ENCODE measurements at places on chromosomes 5 and 9.
A peak's percentile ranks its signal among the peaks of the same experiment; 100 is the strongest.

DNA sequence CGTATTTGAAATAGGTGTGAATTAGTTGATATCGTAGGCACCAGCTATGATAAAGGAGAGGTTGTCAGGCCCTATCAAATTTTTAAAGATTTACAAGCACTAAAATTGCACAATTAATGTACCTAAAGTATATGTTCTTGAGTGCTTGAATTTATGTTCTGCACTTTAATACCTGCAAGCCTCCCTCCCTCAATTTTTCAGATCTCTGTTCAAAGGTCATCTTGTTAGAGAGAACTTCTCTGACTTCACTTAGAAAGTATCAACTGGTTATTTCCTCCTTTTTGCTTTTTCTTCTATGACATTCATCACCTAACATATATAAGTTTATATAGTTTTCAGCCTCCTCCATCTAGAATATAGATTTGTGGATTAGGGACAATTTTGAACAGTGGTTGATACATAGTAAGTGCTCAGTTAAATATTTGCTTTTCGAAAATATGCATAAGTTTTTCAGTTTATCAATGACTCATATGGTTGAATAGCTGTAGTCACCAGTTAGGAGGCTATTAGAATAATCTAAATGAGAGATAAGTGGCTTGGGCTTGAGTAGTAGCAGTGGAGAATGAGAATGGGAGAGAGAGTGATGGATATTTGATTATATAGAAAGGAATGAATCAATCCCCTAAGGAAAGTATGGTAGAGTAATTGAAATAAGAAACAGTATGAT lies 37.3 kb downstream of the LOX start:
- DNase-seq, result no peak

- peak; percentile 33 for DNase-seq
These were observed 71.4 kb downstream of the SERINC5 start for GRCh38 chr5:80184235-80185023.

- DNase-seq, result peak; percentile 87
These were observed 379.5 kb upstream of the GRAMD2B start for GRCh38 chr5:126043688-126044087.

DNA sequence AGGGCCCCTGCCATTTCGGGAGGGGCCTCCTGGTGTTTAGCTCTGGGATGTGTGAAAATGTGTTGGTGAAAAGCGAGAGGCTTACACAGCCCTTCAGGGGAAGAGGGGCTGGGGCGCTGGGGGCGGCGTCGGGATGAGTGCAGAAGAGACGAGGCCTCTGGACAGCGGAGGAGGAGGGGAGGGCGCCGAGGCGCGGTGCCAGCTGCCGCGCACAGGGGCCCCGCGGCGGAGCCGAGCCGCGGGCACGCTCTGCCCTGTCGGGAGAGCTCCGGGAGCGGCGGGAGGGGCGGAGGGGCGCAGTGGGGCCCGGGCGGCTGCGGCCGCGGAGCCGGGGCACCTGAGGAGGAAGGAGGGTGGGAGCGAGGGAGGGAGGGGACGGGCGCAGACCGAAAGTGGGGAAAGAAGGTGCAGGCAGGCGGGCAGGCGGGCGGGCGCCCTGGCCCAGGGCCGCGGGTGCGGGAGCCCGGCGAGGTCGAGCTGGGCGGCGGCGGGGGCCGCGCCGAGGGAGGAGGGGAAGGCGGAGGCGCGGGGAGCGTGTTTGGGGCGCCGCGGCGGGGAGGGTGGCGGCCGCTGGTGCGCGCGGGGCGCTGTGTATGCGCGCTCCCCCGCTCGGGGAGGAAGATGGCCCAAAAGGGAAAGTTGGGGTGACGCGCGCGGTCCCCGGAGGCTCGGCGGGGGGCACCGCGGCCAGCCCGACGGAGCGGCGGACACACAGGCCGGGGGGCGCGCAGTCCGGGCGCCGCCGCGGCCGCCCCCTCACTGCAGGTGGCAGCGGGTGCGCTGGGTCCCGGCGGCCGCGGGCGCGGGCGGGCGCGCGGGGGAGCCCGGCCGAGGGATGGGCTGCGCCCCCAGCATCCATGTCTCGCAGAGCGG lies at the start of gene PDE8B:
Gene PDE8B, plus strand, starts transcription at position 590 of the 873 bp plus-strand sequence. Its CDS starts 246 bp downstream, at position 836.
- peak; percentile 33 for DNase-seq

GRCh38 chr5:5301176-5301575 lies 121.3 kb upstream of the ICE1 start:
- DNase-seq, result no peak

GRCh38 chr9:138043411-138044345 lies 166.1 kb downstream of the CACNA1B start:
- no peak for DNase-seq

DNA sequence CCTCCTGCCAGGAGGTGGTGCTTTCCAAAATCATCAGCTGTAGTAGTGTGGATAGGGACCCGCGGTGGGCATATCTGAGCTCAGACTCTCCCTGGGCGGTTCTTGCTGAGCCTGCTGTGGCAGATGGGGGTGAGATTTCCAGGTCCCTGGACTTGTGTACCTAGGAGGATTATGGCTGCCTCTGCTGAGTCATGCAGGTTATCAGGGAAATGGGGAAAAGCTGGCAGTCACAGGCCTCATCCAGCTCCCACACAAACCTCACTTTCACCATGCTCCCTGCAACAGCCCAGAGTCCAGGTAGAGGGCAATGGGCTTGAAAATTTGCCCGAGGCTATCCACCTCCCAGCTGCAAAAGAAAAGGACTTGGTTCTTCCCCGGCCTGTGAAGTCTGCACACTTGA lies 23.4 kb upstream of the MAMDC2 start:
- no peak for DNase-seq

- DNase-seq, result no peak
These were observed 69.9 kb downstream of the LRSAM1 start for GRCh38 chr9:127520941-127521918.

DNA sequence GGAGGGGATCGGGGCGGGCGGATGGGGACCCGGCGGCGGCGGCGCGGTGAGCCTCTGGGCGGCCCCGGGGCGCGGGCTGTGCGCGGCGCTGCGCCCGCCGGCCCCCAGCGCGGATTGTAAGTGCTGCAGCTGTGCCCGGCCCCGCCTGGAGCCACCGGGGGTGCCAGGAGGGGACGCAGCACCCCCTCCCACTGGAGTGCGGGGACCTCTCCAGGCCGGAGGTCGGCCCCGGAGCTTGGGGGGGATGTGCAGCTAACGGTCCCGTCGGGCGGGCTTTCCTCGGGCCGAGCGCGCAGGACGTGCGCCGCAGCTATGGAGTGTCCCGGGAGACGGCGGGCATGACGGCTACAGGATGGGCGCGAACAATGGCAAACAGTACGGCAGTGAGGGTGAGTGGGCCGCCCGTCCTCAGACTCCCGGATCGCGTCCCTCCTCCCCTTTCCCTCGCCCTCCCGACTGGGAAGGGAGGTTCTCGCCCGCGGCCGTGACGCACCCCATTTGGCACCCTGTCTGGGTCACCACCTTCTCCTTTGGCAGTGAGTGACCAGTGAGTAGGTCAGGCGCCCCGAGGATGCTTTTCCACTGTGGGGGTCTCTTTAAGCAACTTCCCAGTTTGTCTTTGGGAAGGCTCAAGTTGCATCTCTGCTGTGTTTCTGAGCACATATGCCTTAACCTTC lies 483 bp downstream of the FBXL7 start:
- DNase-seq, result no peak

DNA sequence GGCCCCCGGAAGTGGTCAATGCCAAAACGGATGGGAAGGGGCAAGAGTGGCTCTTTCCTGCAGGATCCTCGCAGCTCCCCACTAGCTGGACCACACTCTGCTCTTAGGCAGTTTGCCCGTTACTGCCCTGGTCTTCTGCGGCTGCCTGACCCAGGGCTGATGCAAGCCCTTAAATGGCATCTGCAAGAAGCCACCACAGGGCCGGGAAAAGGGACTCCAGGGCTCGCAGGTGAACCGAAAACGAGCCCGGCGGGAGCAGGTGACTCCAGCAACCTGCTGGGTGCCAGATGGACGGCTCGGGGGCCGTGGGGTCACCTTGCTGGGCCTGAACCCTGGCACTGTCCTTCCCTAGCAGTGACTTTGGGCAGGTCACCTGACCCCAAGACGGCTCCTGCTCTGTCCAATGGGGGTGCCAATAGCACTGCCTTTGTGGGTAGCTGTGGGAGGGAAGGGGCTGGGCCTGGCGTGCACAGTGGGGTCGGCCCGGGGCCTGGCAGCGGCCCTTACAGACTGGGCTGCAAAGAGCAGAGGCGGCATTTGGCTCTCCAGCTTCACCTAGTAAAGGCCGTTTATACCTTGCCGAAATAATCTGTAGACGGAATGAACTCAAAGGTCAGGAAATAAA lies 1.3 kb downstream of the TMEM250 start:
- no peak for DNase-seq

Data from NCI-H1417 (cell line).